ENCODE measurements at places on chromosomes 2 and 18.

DNA sequence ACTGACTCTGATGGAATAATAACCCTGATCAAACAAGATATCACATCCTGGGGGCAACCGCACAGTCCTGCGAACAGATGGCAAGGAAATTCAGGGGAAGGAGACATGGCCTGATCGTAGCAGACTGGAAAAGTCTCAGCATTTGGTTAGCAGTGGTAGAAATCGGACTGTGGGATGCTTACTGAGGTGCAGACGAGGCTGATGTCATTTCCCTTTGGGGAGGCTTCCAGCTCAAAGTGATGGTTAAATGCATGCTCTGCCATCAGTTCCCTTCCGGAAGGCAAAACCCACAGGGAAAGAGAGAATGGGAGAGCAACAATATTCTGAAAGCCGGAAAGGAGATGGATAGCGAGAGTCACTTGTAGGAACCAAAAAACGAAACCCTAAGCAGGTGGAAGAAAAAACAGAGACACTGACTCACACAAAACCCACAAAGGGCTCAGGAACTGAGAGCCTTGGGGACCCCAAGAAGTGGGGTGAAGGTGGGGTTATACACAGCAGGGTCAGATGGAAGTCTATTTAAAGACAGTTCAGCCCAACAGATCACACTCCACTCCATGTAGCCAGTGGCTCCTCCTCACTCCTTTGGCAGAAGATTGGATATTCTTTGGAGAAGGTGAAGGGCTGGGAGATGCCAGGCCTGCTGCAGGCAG, 93.1 kb downstream of the INPP5D start:
- DNase-seq = no peak

GRCh38 chr2:46983065-46983801, 67.6 kb upstream of the MCFD2 start:
- DNase-seq = peak; percentile 57

DNA sequence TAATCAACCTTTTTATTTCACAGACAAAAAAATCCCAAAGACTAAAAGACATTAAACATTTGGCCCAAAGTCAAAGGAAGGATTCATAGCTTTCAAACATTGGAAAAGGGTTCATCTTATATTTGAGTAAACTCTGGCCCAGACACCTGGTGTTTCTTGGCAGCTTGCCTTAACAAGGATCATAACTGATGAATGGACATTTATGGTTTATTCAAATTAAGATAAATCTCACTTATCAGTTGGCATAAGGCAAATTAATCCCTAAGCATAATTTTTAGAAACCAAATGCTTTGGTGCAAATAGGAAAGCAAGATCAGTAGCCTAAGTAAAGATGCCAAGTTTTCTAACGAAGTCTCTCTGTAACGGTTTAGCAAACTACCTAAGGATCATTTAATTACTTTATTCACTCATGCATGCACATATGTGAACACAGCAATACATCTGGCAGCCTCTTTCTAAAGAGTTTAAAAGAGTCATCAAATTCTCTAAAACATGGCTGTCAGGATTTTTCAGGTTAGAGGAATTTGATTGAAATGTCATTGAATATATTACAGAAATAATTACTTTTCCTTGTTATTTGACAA, 323.4 kb upstream of the RBMS1 start:
- DNase-seq = no peak

DNA sequence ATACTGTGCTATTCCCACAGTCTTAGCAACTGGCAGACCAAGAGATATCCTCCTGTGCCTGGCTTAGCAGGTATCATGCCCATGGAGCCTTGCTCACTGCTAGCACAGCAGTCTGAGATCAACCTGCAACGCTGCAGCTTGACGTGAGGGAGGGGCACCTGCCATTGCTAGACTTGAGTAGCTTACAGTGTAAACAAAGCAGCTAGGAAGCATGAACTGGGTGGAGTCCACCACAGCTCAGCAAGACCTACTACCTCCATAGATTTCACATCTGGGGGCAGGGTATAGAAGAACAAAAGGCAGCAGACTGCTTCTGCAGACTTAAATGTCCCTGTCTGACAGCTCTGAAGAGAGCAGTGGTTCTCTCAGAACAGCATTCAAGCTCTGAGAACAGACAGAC, 74.8 kb downstream of the AKAIN1 start:
- DNase-seq = no peak

DNA sequence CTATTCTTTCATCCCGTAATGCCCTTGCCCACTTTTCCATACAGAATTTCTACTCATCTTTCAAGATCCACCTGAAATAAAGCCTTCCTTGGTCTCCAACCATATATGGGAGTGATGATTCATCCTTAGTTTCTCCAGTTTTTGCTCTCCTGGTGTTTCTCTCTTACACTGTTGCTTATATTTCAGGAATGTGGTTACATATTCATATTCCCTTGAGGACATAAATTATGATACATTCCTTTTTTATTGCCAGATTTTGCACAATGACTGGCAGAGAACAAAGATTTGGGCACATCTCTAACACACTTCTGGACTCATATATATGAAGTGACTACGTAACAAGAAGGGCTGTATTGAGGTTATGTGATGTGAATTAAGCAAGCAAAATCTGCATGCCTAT, 1573.4 kb upstream of the NXPH2 start:
- DNase-seq = no peak

- DNase-seq = peak; percentile 35
Measured at GRCh38 chr18:22169889-22170420, 566 bp downstream of the GATA6 start.

DNA sequence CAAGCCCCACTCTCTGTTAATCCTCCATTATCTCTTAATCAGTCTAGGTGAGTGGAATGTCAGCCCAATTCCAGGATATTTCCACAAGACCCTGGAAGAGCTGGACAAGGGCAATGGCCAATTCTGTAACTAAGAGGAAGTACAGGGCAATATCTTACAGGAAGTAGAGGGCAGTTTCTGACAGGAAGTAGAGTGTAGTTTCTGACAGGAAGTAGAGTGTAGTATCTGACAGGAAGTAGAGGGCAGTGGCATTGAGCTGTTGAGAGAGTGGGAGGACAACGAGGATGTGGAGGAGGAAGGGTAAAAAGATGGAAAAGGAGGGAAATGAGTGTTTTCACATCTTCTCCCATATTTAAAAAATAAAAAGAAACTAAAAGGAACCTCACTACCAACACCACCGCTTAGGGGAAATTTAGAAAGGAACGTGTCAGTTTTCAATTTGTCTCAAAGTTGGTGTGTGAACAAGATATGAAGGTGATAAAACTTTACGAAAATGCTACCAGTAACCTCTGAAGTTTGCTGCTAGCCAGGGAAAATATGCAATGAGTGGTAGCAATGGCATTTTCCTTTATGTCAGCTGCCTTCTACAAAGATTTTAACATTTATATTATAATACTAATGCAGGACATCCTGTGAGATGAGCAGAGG, 430.9 kb upstream of the HNRNPA3 start:
- DNase-seq = no peak

- no peak for DNase-seq
Measured at GRCh38 chr18:55013086-55013485, 53.8 kb upstream of the CCDC68 start.

- DNase-seq = no peak
Measured at GRCh38 chr2:118325321-118325955, 237.2 kb downstream of the INSIG2 start.

- DNase-seq = no peak
Measured at GRCh38 chr2:79952616-79953015, 351.9 kb downstream of the LRRTM1 start.

GRCh38 chr2:145137211-145137610, 617.3 kb upstream of the ZEB2 start:
- no peak for DNase-seq

DNA sequence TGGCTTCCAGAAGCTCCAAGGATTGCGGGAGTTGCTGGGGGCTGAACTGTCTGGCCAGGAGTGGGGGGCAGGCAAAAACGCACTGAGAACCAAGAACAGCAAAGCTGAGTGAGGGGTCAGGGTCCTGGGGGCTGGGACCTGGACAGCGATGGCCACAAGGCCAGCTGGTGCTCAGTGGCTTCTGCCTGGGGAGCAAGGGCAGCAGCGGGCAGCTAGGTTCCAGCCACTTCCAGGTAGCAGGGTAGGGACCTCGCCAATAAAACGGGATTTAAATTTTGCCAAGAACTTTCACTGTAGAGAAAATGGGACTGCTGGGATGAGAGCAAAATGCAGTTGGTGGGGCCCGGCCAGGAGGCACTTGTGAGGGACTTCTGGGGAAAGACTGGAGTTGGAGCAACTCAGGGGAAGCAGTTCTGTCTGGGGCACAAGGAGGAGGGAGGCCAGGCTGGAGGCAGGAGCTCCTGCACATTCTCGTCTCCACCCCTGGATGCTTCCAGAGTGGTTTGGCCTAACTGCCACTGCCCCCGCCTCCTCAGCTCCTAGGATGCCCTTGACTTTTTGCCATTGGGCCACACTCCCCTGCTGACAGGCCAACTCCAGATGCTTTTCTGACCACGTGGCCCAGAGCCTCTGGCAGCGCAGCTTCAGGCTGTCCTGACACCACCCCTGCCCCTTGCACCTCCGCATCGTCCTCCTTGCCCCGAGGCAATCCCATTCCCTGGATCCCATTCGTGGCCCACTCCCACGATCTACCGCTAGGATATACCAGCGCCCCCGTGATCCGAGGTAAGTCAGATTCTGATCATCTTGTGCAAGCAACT, 5.5 kb upstream of the CCDC74A start:
- peak; percentile 5 for DNase-seq

DNA sequence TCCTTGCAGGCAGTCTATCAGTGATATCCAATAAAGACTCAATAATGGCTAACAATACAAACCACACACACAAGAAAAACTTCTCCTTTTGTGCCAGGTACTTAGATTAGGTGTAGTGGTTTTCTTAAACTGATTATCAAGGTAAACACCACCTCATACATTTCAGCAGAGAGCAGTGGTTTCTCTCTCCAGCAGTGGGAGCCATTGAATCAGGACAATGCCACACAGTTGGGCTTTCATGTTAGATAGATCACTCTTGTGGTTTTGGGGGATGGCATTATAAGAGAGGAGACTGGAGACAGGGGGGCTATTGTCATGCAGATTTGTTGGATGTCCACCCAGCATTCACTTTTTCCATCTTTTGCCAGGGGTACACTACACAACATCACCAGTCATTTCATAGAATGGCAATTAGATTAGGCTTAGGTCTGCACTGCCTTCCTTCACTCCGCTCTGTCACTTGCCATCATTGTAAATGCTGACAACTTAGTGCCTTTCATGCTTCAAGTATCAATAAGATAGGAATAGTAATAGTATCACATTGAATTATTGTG, 13.6 kb upstream of the IRS1 start:
- DNase-seq = peak; percentile 20

All from K562 (cell line).